Activated T-helper 1 cell treated with anti-CD3 and anti-CD28 coated beads, Interleukin-2, amount 50 U/mL, for 16 hours (primary cell): ENCODE measurements at places on chromosomes 7 and 10.
A peak's percentile ranks its signal among the peaks of the same experiment; 100 is the strongest.

- DNase-seq, result no peak
Measured at GRCh38 chr10:51861731-51862130, 162.3 kb upstream of the CSTF2T start.

- no peak for DNase-seq
Measured at GRCh38 chr7:116342125-116342524, 131.8 kb downstream of the TES start.

GRCh38 chr10:104045151-104046089 lies 40.3 kb downstream of the COL17A1 start:
- DNase-seq, result no peak

DNA sequence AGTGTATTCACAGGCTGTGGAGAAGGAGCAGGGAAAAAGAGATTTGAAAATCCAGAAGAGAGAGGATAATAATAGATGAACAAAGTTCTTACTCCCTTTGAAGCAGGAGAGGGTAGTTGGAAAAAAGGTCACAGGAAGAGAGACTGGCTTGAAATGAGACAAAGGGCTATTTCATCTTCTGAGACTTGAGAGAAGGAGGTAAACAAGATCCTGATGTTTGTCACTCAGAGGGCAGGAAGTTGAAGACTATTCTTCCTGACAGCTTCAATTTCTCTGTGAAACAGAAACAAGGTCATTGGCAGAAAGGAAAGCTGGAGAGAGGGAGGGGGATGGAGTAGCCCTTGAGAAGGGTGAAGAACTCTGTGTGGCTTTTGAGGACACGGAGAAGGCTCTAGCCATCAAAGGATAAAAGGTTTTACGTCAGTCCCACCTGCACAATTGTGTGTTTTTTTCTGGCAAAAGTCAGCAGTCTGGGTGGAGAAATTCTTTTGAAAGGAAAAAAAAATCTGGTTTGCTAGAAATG lies 216.1 kb upstream of the STEAP4 start:
- DNase-seq, result no peak

DNA sequence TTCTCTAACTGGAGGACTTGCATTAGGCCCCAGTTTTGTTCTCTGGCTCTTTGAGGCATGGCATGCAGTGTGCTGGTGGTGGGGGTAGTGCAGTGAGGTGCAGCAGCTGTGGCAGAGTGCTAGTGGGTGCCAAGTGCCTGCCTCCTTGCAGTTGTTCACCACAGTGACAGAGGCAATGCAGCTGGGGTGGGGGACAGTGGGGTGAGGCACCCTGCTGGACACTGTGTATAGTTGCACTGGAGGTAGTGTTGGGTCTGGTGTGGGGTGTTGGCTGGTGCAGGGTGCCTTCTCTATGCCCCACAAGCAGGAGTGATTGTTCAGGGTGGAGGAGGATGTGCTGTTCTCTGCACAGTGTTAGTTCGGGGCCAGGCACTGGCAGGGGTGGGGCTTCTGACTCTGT lies 21.7 kb upstream of the KEL start:
- DNase-seq, result no peak

GRCh38 chr7:24786941-24787340 lies 29.7 kb upstream of the GSDME start:
- DNase-seq, result no peak

DNA sequence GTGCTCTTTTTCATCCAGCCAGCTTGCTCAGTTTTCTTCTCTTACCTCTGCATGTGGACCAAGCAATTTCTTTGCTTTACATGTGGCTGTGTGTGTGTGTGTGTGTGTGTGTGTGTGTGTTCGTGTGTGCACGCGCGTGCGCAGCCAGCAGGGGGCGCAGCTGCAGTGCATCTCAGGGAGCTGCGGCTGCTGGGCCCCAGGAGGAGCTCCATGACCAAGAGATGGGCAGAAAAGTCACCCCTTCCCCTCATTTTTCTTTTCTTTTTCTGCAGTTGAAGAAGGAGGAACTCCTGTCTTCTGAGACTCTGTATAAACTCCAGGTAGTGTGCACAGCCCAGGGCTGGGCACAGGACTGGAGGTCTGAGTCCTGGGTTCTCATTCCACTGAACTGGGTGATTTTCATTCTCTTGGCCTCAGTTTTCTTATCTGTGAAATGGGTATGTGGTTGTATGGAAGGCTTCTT lies 41.8 kb downstream of the BLNK start:
- DNase-seq, result peak; percentile 37

- DNase-seq, result no peak
Measured at GRCh38 chr7:1144269-1144771, 15.7 kb downstream of the ZFAND2A start.

DNA sequence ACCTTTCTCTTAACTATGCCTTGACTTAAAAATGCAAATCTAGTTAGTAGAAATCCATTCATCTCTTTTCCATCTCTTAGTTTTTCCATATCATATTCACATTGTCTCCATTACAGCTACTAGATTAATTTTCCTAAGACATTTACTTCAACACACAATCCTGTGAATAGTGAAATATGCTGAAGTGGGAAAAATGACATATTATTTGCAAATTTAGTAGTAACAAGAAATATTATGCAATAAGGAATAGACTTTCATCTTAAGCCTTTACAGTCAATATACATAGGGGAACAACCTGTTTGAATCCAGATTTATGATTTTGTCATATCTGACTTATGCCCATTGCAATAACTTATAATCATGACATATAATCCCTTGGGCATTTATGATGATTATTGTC lies 277.0 kb upstream of the IMMP2L start:
- no peak for DNase-seq

DNA sequence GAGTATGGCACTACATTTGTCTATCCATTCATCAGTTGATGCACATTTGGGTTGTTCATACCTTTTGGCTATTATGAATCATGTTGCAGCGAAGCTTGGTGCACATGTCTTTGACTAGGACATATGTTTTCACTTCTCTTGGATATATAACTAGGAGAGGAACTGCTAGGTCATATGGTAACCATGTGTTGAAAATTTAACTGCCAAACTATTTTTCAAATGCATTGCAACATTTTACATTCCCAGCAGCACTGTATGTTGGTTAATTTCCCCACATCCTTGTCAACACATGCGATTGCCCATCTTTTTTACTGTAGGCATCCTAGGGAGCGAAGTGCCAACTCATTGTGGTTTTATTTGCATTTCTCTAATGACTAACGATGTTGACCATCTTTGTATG lies 183.4 kb downstream of the PRKCQ start:
- no peak for DNase-seq

DNA sequence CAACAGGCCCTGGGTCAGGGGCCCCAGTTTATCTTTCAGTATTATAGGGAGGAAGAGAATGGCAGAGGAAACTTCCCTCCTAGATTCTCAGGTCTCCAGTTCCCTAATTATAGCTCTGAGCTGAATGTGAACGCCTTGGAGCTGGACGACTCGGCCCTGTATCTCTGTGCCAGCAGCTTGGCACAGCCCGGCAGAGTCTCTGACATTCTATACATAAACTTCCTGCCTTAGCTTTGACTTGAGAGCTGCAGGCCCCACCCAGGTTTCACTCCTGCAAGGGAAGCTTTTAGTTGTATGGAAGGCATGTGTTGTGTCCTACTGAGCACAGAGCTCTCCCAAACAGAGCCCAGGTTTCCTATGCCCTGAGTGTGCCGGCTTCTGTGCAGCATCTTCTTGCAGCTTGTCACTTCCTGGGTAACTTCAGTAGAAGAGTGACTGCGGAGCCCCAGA lies 205.6 kb upstream of the PRSS58 start:
- DNase-seq, result no peak

- no peak for DNase-seq
Measured at GRCh38 chr7:157674715-157675426, 338.1 kb downstream of the DNAJB6 start.

DNA sequence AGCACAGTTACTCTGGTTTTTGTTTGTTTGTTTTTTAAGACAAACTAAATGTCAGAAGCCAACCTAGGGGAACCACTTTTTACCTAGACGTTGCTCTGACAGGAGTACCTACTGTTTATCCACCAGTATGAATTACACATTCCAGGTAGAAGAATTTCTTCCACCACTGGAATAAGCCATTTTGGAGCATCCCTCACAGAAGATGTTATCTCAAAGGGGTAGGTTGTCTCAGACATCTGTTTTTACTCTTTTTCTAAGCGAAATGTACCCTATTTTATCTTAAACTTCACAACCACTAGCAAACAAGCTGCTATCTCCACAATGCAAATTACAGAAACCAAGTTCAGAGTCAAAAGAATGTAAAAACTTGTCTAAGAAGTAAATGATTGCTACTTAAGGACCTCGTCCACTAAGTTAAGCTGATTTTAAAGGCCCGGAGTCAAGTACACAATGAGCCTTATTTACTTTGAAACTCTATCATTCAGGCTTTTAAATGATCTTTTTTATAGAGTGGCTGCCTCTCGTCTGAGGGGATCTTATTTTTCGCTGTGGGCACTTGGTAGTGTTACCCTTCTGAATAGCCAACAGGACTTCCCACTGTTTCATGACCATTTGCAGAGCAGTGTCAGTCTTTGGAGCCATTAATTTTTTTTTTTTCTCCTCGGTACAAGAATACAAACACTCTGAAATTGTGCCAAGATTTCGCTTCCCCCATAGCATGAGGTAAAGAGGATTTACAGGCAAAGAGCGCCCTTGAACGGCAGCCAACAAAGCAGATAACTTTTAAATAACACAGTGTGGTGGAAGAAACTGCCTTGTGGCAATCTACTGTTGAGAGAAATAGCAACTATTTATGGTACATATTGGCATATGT lies 15.7 kb upstream of the ARMC3 start:
- no peak for DNase-seq

DNA sequence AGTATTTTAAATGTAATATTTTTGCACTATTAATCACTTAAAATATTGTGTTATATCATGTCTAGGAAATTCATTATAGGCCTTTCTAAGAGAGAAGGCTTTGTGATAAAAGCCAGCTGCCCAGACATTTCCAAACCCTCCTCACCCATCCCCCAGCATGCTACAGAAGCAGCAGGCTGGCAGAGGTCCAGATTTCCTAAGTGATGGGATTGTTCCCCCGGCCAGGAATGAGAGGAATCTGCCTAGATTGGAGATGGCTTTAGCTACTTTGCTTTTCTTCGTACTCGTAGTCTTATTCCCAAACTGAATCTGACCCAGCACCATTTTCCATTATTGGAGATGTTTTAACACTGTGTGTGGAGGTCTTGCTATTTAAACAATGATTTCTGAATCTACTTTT lies 29.4 kb downstream of the CDK14 start:
- no peak for DNase-seq

GRCh38 chr10:130236711-130237110 lies 100.5 kb downstream of the GLRX3 start:
- no peak for DNase-seq

DNA sequence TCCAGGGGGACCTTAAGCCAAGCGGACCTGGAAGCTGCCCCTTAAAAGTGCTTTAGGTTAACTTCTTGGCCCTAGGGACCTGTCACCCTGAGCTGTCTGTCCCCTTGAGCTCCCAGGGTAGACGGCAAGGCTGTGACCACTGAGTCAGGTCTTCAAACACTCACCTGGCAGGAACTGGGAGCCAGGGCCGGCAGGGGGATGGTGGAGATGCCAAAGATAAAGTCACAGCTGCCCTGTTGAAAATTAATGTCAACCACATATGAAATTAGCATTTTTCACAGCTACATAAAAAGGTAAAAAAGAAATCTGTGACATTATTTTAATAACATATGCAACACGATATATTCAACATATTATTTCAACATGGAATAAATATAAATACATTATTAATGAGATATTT lies 271.0 kb downstream of the GFRA1 start:
- no peak for DNase-seq

GRCh38 chr10:17354781-17355180 lies 99.6 kb downstream of the ST8SIA6 start:
- no peak for DNase-seq

DNA sequence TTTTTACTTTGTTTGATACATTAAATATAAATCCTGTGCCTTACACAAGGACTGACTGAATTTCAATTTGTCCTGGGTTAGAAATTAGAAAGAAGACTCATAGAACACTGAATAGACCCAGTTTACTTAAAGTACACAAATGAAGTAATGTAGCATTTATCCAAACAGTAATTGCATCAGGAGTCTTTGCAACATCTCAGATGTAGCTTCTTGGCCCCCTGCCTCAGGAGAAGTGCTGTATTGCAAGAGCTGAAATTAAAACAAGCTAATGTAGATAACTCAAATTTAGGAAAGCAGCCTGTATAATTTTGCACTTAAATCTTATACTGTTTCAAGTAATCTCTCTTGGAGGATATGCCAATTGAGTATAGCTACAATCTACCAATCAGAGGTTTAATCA lies 54.3 kb upstream of the KCND2 start:
- DNase-seq, result no peak

- DNase-seq, result no peak
Measured at GRCh38 chr7:111242141-111242755, 151.3 kb downstream of the LRRN3 start.

GRCh38 chr10:29553544-29554250 lies 81.1 kb downstream of the SVIL start:
- no peak for DNase-seq

- no peak for DNase-seq
Measured at GRCh38 chr10:129057856-129058663, 409.0 kb upstream of the MGMT start.

DNA sequence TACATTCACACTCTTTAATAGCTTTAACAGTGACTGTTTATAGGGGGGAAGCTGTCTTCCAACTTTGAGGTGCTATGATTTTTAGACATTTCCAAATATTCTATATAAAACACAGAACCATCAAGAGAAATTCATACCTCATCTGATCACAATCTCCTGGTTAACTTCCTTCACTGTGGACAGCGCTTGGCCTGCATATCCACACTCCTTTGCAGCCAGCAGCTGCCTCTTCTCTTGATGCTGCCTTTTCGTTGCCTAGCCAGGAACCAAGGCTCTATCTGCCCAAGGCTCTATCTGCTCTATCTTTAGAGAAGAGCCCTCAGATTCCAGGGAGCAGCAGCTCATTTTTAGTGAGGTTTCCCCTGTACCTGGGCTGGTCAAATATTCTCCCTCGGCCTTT lies 252.0 kb downstream of the PTEN start:
- DNase-seq, result no peak

GRCh38 chr10:119511828-119512515 lies 30.5 kb downstream of the RGS10 start:
- no peak for DNase-seq

DNA sequence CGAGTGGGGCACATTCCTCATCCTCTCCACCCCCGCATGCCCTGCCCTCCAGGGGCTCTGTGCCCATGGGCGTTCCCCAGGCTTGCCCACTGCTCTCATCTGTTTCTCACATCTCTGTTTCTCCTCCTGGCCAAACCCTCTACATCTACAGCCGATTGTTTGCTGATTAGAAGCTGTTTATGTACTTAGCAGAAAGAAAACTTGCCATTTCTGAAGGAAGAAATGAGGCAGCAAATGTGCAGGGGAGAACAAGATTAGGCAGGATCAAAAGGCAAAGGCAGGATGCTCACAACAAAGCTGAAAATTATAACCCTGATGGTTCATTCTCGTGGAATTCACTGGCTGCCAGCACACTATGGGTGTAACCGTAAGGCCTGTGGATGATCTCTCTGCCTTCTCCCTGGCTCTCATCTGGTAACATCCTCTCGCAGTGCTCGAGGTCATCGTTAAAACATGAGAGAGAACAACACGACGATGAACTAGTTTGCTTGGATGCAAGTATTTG lies 111.6 kb upstream of the KLF14 start:
- DNase-seq, result no peak

- no peak for DNase-seq
Measured at GRCh38 chr10:8913720-8914119, 859.2 kb downstream of the GATA3 start.
